BE2C (cell line): ENCODE measurements at places on chromosomes 16 and 17.

DNA sequence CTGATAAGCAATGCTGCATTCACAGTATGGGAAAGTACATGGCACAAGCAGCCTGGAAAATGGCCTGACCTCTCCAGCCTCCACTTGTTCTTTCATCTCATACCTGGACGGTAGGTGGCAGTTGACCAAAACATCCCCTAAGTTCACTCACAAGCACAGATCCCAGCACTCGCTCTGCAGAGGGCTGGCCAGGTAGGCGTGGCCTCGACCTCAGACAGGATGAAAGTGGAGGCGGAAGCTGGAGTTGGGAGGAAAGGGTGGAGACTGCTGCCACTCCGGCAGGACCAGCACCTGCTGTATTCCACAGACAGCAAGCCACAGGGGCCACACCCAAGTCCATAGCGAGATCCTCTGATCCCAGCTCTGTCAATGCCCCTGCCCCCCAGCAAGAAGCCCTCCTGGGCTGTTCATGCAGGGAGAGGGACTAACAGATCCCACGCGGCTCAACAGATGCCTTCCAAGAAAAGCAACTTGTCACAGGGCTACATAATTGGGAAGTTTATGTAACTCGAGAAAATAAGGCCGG, 31.3 kb downstream of the ZCCHC14 start:
- DNase-seq = peak; percentile 81

- no peak for DNase-seq
These were observed 372.5 kb upstream of the CDH8 start for GRCh38 chr16:62408760-62409159.

DNA sequence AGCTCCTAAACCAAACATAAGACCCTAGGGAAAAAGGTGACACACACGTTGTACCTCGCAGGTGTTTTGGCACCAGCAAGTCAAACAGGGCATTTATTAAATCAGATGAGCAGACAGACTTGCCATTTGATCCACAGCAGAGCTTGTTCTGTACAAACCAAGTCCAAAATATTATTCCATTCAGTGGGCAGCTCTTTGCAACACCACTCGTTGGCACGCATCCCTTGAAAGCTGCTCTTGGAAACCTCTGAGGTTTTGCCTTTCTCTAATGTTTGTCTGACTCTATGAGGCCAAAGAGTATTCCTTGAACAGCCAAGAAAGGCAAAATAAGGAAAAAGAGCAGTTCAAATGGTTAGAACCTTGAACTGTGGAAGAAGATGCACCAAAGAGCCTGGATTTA, 12.7 kb downstream of the TMEM100 start:
- no peak for DNase-seq

DNA sequence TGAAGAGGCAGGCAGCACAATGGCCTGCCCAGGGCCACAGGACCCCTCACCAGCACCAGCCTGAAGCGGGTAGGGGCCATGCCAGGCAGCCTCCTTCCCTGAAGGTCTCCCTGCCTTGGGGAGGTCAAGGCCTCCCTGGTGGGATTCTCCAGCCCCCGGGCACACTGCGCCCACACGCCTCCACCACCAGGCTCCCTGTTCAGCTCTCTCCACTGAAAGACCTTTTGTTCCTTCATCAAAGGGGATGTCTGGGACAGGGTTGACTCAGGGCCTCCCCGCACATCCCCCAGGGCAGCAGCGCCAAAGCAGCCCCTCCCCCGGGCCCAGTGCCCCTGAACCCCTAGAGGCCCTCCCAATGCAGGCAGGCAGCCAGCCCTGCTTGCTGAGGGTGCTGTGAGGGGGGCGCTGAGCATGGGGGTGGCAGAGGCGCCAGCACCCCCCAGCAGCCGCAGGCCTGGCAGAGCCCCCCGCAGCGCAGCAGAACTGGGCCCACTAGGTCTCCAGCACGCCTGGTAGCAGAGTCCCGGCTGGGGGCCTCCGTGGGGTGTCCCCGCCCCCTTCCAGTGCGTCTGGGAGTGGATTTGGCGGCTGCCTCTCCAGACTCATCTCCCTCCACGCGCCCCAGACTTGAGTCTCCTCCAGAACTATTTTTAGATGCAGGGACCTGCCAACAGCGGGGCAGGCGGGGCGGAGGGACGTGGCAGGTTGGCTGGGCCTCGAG, 13.1 kb downstream of the BCAR1 start:
- peak; percentile 49 for DNase-seq

- DNase-seq = no peak
These were observed 183.8 kb downstream of the GSG1L start for GRCh38 chr16:27879601-27880247.

DNA sequence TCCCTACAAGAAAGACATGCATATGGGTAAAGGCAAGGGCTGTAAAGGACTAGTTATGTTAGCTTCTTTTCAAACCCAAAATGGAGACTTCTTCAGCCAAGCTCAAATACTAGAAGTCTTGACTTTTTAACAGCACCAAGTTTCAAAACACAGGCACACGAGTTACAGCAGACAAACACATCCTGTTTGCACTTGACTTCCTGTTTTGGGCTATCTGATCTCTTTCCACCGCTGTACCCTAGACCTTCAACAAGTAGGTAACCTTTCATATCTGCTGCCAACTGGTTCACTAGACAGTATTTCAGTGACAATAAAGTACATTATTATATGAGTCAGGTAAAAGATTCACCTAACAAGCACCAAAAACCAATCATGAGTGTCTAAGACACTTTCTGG, 12.3 kb downstream of the RFFL start:
- no peak for DNase-seq

- peak; percentile 59 for DNase-seq
These were observed 23.0 kb upstream of the SLC38A8 start for GRCh38 chr16:84065536-84066132.

DNA sequence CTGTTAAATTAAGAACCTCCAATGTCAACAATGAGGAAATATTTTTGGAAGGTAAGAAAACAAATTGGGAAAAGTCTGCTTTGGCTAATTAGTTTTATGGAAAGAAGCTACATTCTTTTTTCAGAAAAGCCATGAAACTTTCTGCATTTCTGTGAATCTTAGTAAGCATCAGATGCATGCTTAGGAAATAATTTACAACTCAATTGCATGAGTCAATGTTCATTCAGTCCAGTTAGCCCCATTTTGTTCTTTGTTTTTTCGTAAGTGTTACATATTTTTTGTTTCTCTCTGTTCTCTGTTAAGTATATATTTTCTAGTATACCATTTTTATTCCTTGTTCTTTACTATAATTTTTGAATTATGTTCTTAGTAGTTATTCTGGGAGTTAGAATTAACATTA, 195.2 kb upstream of the KIF2B start:
- DNase-seq = no peak

DNA sequence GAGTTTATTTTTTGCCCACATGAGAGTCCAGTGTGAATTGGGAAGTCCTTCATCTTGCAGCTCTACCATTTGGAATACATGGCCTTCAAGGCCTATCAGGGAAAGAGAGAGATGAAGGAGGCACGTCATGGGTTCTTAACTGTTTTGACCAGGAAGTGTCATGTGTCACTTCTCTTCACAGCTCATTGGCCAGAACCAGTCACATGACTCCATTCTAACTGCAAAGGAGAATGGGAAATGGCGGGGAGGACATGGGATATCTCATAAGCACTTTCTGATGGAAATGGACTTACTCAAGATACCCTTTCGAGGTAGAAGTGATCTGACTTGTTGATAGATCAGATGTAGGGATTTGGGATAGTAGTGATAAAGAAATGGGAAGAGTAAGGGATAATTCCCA, 57.9 kb upstream of the CES5A start:
- DNase-seq = no peak

- DNase-seq = peak; percentile 40
These were observed 64.2 kb downstream of the GNA13 start for GRCh38 chr17:64992325-64992802.

DNA sequence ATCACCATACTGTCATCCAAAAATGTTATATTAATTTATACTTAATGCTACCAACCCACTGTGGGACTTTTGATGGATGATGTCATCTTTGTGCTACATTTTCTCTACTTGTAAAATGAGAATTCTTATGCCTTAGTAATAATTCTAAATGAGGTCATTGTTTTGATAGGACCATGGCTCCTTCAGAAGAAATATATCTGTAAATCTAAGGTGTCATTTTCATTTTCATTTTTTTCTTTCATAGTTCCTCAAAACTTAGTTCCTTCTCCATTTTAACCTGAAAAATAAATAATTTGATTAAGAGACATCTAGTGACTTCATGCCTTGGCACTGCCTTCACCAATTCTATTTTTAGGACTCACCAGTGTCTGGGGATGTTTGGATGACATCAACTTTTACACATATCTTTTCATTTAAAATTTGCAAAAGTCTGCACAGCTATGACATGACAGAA, 48.7 kb downstream of the GPRC5B start:
- DNase-seq = no peak

DNA sequence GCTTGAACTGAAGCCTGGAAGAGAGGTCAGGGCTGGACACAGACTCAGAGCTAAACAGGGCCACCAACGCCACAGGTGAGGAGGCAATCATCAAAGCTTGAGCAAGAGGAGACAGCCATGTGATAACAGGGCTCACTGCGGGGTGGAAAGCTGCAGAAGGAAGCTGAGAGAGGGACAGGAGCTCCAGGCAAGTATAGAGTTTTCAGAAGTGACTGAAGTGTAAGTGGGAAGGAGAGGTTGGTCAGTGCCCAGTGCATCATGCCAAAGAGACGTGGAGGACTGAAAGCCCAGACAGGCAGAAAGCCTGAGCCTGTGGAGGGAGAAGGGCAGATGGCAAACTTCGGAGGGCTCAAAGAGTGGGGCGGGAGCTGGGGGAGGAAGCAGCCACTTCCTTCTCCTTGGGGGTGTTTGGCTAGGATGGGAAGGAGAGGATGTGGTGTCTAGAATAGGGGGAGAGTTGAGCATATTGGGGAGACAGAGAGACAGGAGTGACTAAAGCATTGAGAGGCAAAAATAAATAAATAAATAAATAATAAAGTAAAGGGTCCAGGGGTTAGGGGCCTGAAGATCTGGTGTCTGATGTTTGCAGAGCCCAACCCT, 2.6 kb downstream of the KIFC3 start:
- no peak for DNase-seq

DNA sequence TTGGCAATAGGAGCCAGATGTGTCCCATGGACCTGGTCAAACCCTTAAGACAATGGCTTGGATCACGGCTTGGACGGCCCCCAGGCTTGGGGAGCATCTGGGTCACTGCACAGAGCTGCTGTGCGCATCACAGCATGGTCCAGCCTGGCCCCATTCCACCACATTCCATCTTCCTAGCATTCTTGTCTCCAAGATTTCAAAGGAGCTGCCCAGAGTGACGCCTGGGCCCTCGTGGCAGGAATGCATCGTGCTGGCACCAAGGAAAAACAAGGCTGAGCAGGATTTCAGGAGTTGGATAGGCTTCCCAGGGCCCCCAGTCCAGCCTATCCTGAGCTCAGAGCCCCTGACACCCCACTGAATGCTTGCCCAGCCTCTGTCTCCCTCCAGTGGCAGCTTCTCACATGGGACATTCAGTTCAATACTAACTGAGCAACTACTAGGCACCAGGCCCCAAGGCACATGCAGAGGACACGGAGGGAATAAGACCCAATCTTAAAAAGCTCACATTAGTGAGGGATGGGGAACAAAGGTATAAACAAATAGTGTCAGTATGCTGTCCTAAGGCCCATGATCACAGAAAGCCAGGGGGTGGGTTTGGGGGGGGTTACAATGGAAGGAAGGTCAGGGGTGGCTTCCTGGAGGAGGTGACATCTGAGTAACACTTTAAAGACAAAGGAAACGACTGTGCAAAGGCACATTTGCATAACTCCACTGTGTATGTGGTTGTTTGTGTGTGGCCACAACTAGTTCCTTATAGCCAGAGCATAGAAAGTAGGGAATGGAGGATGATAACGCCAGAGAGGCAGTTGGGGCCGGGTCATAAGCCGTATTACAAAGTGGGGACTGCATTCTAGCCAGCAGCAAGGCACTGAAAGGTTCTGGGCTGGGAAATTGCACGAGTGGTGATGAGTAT, 34.1 kb downstream of the TK2 start:
- no peak for DNase-seq

DNA sequence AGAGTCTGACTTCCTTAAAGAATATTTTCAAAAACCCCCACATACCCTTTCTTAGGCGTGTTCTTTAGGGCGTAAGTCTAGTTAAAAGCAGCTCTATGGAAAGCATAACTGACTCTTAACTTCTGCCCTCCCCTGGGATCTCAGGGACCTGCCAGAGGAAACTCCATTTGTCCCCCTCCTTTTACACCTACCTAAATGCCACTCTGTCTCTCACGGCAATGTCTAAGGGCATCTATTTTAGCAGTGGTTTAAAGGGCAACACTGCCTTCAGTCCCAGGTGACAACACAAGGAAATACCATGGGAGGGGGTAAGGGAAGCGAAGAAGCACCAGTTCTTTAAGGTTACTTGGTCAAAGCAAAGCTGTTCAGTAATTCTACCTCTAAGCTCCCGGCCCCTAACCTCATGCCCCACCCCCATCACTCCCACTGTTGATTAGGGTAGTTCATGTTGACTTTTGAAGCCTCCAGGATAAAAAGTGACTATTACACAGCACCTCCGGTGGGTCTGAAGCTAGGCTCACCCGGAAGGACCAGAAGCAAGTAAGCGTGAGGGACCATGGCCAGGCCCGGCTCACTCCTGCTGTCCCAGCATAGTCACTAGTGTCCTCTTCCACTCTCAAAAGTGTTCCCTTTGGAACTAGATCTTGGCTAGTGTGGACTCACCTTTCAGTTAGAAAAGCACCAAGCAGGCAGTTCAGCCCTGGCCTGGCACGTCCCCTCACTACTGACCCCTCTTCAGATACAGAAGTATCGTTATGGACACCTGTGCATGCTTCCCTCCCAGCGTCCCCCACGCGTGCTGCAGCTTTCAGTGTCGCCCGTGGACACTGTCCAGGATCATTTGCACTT, 47.1 kb downstream of the CYTH1 start:
- DNase-seq = no peak

DNA sequence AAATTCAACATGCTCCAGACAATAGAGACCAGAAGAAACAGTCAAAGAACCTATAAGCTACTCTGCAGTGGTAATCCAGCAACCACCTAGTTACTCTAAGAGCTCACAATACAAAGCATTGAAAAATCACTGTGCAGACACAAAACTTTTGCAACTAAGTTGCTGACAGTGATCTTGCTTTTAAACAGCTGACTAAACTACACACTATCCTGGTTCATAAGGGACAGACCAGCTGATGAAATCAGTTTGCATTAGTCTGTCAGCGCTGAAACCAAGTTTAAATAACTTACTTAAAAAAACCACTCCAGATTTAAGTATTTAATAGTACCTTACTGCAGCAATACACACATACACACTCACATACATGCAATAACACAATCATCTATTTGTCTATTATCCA, 4.6 kb downstream of the VEZF1 start:
- no peak for DNase-seq
